EL (cell line): ENCODE measurements at places on chromosomes 7 and 10.

- peak; percentile 64 for DNase-seq
Observed at GRCh38 chr10:61280303-61280702, 172.9 kb downstream of the TMEM26 start.

GRCh38 chr7:44292876-44293560 lies 32.4 kb downstream of the CAMK2B start:
- DNase-seq = no peak

- DNase-seq = no peak
Observed at GRCh38 chr10:14489522-14490177, 158.9 kb upstream of the FRMD4A start.

GRCh38 chr10:17290226-17290625 lies 62.2 kb downstream of the VIM start:
- peak; percentile 7 for DNase-seq

GRCh38 chr10:70917226-70917625 lies 28.9 kb upstream of the PCBD1 start:
- no peak for DNase-seq

DNA sequence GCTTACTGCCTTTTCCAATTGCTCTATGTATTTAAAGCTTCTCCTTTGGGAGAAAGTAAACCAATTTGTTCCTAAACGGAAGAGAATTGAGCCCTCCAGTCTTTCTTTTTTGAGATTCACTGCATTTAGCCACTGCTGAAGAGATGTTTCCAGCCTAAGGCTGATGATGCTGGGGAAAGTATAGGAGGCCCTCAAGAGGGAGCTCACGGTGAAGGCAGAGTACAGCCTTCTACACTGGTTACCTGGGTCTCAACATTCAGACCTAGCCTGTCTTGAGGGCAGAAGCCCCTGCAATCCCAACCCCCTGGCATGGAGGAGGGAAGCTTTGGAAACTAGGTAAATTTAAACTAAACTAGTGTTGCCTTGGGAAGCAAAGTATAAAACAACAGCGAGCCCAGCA lies 316.7 kb upstream of the TPK1 start:
- DNase-seq = no peak

- no peak for DNase-seq
Observed at GRCh38 chr10:94997741-94998174, 59.3 kb downstream of the CYP2C9 start.

- DNase-seq = no peak
Observed at GRCh38 chr7:134900166-134900982, 85.9 kb upstream of the AGBL3 start.
